Thoracic aorta (tissue), 2 donors: ENCODE measurements at places on chromosomes 12 and 14.

GRCh38 chr14:79971330-79971729 lies 240.0 kb downstream of the DIO2 start:
- no peak overlapping the region for H3K4me3 ChIP-seq
- no peaks in the 10 kb centered on the region for H3K27me3 ChIP-seq
- no peak for DNase-seq
- H3K36me3 ChIP-seq = no peaks in the 10 kb centered on the region
- H3K27ac ChIP-seq = no peak overlapping the region

- H3K4me3 ChIP-seq = no peak overlapping the region
- DNase-seq = no peak
- peaks cover 9% of the 10 kb centered on the region for H3K4me1 ChIP-seq
- H3K36me3 ChIP-seq = no peaks in the 10 kb centered on the region
- no peak overlapping the region for H3K27ac ChIP-seq
These were observed 41.9 kb upstream of the NCOR2 start for GRCh38 chr12:124609041-124609989.

GRCh38 chr12:91009319-91009950 lies 4.7 kb upstream of the EPYC start:
- no peaks in the 10 kb centered on the region for H3K4me1 ChIP-seq
- H3K4me3 ChIP-seq = no peak overlapping the region
- DNase-seq = no peak
- H3K27me3 ChIP-seq = no peaks in the 10 kb centered on the region

DNA sequence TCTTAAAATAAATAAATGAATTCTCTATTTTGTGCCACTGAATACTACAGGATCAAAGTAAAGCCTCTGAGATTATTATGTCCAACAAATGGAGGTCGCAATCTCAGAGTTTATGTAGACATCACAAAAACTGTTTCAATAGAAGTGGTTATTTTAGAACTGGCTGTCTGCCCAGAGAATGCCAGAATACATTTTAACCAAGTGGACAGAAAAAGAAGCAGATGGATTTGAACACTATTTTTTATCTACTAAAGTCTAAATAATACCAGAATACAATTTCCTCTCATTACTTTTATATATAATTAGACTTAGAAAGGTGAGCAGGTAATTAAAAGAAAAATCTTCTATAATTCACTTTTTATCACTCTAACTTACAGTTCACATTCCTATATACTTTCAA lies 118.3 kb downstream of the MED13L start:
- no peak overlapping the region for H3K4me3 ChIP-seq
- no peak for DNase-seq
- no peak overlapping the region for H3K27ac ChIP-seq
- H3K4me1 ChIP-seq = peaks cover 41% of the 10 kb centered on the region
- no peaks in the 10 kb centered on the region for H3K27me3 ChIP-seq

- no peak overlapping the region for H3K4me3 ChIP-seq
- DNase-seq = no peak
- no peak overlapping the region for H3K27ac ChIP-seq
- no peaks in the 10 kb centered on the region for H3K36me3 ChIP-seq
These were observed 177.1 kb downstream of the CACNA1C start for GRCh38 chr12:2229661-2230539.

- H3K4me1 ChIP-seq = peaks cover 38% of the 10 kb centered on the region
- H3K27me3 ChIP-seq = no peaks in the 10 kb centered on the region
- no peak for DNase-seq
- no peak overlapping the region for H3K27ac ChIP-seq
These were observed 670.9 kb downstream of the DIO2 start for GRCh38 chr14:79540394-79540793.

- no peaks in the 10 kb centered on the region for H3K27me3 ChIP-seq
- no peaks in the 10 kb centered on the region for H3K36me3 ChIP-seq
- H3K27ac ChIP-seq = no peak overlapping the region
- H3K4me3 ChIP-seq = no peak overlapping the region
- no peaks in the 10 kb centered on the region for H3K4me1 ChIP-seq
These were observed 22.2 kb downstream of the DUSP16 start for GRCh38 chr12:12540261-12541013.

- H3K27me3 ChIP-seq = no peaks in the 10 kb centered on the region
- no peak for DNase-seq
- H3K27ac ChIP-seq = no peak overlapping the region
- H3K4me1 ChIP-seq = peaks cover 8% of the 10 kb centered on the region
- no peak overlapping the region for H3K4me3 ChIP-seq
- H3K36me3 ChIP-seq = no peaks in the 10 kb centered on the region
These were observed 6.3 kb upstream of the MAP1LC3B2 start for GRCh38 chr12:116552773-116553373.

DNA sequence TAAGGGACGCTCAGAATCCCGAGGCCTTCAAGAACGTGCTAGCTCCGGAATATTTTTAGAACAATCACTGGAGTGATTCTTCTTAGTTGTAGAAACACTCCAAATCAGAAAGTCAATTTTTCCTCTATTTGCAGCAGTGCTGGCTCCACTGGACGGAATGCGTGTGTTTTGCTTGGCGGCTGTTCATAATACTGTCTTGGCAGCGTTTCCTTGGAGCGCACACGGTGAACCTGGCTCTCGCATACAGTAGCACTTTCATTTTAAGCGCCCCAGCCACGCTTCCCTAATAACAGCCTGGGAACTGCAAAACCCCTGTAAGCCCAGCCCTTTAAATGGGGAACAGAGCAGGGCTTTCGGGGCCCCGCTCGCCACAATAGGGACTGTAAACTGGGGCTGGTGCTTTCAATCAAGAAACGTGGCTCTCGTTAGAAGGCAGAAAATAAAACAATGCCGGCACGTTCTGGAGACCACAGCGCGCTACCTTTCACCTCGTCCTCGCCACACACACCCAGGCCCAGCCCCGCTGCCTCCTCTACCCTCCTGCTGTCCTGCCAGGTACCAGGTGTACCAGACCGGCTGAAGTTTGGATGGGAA lies 79.9 kb downstream of the BCL11B start:
- H3K27me3 ChIP-seq = no peaks in the 10 kb centered on the region
- no peaks in the 10 kb centered on the region for H3K36me3 ChIP-seq

DNA sequence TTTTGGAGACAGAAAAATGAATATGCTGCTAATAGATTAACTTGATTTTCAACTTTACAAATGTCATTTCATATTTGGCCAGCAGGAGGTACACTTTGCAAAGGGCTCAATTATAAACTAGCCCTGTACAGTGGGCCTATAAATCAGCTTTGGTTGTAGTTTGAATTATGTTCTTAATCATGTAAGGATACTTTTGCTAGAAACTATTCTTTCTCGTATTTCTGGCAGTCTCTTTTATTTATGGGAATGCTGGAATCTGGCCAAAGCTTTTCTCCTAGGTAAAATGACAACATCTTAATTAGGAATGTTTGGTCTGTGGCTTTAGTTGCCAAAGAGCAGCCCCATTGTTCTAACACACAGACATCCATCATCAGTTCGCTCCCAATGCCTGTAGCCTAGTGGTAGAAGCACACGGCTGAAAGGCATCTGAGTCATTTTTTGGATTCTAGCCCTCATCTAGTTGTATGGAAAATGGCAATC lies 1322.3 kb upstream of the SEL1L start:
- H3K4me3 ChIP-seq = no peak overlapping the region
- H3K36me3 ChIP-seq = no peaks in the 10 kb centered on the region
- H3K27me3 ChIP-seq = no peaks in the 10 kb centered on the region
- DNase-seq = no peak
- H3K4me1 ChIP-seq = no peaks in the 10 kb centered on the region

DNA sequence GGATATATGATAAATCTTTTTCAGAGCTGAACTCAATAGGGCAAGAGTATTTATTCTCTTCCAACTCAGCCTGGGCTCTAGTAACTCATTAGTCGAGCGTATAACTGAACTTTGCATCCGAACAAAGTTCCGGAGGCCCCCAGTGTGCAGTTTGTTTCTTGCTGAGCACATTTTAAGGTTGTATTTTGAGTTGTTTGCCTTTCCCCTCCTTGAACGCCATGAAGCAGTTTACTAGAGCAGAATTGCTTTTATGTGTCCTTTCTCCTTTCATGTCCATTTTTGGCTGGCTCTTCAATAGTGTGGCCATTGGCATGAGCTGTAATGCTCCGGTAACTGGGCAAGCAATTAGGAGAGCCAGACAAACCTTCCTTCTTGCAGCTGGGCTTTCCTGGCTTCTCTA lies 105.3 kb downstream of the WIF1 start:
- no peak for DNase-seq
- H3K4me1 ChIP-seq = no peaks in the 10 kb centered on the region
- no peaks in the 10 kb centered on the region for H3K36me3 ChIP-seq
- H3K4me3 ChIP-seq = no peak overlapping the region
- no peaks in the 10 kb centered on the region for H3K27me3 ChIP-seq
- H3K27ac ChIP-seq = no peak overlapping the region

DNA sequence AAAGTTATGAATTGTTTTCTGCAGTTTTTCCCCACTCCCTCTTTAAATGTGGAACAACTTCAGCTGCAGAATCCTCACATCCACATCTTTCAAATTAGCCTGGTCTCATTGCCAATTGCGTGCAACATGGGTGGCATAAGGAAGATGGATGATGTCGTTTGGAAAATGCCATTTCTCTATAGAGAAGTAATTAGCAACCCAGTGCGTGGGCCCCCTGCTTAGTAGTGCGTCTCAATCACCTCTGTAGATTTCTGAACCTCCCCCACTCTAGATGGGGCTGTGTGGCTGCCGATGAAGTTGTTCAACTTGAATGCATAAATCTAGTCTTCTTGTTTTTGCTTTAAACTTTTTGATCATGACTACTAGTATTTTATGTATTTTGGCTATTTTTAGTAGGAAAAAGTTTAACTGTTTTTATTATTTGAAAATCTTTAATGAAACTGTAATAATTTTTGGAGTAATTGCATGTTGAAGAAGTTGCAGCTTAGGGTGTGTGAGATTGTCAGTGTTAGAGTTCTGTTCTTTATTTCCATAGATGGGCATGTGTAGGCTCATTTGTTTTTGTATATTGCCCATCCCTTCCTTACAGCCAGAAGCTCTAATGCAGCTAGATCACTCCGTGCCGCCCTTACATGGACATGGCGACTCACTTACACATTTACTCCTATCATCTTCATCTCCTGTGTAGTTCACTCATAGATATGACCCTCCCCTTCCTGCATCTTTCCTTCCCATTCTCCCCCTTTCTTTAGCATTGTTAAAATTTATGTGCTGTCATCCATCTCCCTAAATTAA lies 358.2 kb downstream of the DIO2 start:
- no peaks in the 10 kb centered on the region for H3K36me3 ChIP-seq
- no peak overlapping the region for H3K4me3 ChIP-seq
- H3K27me3 ChIP-seq = no peaks in the 10 kb centered on the region
- DNase-seq = no peak

- no peaks in the 10 kb centered on the region for H3K36me3 ChIP-seq
- no peaks in the 10 kb centered on the region for H3K27me3 ChIP-seq
- H3K4me3 ChIP-seq = no peak overlapping the region
- H3K27ac ChIP-seq = no peak overlapping the region
- DNase-seq = no peak
These were observed 3.9 kb downstream of the CDH24 start for GRCh38 chr14:23053426-23053825.

DNA sequence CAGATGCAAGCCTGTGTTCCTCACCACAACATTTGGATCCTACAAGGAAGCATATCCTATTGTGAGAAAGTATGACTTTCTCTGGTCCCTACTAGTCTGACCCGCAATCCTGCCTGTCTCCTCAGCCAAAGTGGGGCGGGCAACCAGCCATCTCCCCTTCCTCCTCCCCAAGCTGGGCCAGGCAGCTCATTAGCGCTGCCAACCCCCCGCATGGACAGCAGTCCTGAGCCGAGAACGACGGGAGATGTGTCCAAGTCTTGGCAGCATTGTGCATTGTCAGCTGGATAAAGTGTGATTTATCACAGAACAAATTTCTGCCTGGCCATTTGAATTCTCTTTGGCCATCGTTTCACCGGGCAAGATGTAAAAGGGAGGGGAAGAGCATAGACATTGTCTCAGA lies 139.4 kb downstream of the SLC15A4 start:
- no peak overlapping the region for H3K4me3 ChIP-seq
- no peaks in the 10 kb centered on the region for H3K27me3 ChIP-seq
- H3K27ac ChIP-seq = no peak overlapping the region
- no peak for DNase-seq

- no peaks in the 10 kb centered on the region for H3K4me1 ChIP-seq
- DNase-seq = no peak
- no peak overlapping the region for H3K27ac ChIP-seq
These were observed 29.9 kb downstream of the CLEC2D start for GRCh38 chr12:9699269-9699897.

DNA sequence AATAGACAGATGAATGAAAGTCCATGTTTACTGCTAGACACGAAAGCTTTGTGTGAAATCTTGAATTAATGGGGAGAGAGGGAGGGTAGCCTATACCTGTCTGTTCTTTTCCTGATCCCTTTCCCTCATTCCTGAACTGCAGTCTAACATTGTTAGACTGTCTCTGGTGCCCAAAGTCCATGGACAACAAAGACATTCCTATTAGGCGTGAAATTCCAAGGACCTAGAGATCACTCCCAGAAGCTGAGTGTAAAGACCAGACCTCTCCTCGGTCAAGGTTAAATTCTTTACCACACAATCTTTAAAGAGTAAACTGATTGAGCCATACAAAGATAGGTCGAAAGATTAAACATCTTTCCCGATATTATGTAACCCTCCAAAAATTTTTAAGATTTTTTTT lies 270.7 kb upstream of the GARIN2 start:
- no peaks in the 10 kb centered on the region for H3K27me3 ChIP-seq
- DNase-seq = no peak
- no peak overlapping the region for H3K27ac ChIP-seq

GRCh38 chr12:66725031-66725430 lies 46.2 kb upstream of the GRIP1 start:
- no peaks in the 10 kb centered on the region for H3K27me3 ChIP-seq
- H3K4me1 ChIP-seq = no peaks in the 10 kb centered on the region
- H3K27ac ChIP-seq = no peak overlapping the region
- no peaks in the 10 kb centered on the region for H3K36me3 ChIP-seq
- H3K4me3 ChIP-seq = no peak overlapping the region

DNA sequence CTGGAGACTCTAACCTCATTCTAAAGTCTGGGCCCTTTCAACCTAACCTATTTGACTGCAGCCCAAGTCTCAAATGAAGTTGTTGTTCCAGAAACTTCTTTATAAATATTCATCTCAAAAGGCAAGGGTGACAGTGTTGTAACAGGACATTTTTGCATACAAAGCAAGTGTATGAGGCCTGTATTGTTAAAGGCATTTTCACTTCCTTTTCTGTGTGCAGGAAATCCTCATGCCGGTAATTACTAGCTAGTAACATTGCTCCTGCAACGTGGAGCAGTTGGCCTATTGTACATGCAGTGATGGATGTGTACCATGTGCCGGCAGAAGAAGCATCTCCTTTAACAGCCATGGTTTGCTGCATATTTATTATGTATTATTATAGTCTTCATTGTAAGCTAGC lies 156.5 kb upstream of the RMST start:
- no peaks in the 10 kb centered on the region for H3K36me3 ChIP-seq
- no peaks in the 10 kb centered on the region for H3K27me3 ChIP-seq
- no peak overlapping the region for H3K4me3 ChIP-seq
- no peak for DNase-seq

GRCh38 chr12:41234692-41235091 lies 46.6 kb downstream of the PDZRN4 start:
- H3K27ac ChIP-seq = no peak overlapping the region
- no peak overlapping the region for H3K4me3 ChIP-seq
- DNase-seq = no peak
